ENCODE measurements at places on chromosomes 11 and 22.

GRCh38 chr11:4983841-4984240 lies 10.8 kb upstream of the OR51L1 start:
- DNase-seq: no peak

GRCh38 chr11:1487091-1487850 lies 692 bp upstream of the MOB2 start:
- DNase-seq: no peak

- DNase-seq: no peak
Observed at GRCh38 chr22:35114131-35114980, 48.4 kb downstream of the ISX start.

DNA sequence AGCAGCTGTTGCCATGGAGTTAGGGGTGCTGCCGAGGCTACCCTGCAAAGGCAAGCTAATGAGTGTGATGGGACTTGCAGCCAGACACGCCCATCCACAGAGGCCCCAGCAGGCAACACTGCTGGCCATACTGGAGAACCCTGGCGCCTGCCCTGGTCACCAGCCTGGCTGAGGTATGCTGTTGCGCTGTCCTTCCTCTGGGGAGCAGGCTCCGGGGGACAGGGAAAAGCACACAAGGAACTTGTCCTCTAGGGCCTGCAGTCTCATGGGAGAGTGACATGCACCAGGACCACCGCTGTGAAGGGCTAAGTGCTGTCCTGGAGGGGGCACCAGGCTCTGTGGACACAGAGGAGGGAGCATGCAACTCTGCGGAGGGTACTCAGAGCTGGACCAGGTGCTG lies 35.8 kb downstream of the TOM1 start:
- no peak for DNase-seq

DNA sequence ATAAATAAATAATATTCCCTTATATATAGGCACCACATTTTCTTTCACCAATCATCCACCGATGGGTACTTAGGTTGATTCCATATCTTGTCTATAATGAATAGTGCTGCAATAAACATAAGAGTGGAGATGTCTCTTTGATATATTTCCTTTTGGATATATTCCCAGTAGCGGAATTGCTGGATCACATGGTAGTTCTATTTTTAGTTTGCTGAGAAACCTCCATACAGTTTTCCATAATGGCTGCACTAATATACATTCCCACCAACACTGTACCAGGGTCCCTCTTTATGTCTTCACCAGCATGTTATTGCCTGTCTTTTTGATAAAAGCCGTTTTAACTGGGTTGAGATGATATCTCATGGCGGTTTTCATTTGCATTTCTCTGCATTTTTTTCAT lies 23.6 kb downstream of the PAMR1 start:
- no peak for DNase-seq

DNA sequence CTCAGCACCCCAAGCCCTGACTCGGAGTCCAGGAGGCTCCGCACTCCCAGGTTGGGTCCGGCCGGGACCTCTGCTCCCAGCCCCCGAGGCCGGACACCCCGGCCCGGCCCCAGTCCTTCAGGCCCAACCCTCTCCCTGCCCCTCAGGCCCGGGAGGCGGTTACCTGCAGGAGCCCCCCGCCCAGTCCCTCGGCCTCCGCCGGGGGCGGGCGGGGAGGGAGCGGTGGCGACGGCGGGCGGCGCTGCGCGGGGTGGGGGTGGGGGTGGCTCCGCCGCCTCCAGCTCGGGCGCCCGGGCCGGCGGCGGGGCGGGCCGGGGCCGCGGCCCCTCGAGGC lies 310 bp downstream of the TCF20 start:
- DNase-seq: no peak

DNA sequence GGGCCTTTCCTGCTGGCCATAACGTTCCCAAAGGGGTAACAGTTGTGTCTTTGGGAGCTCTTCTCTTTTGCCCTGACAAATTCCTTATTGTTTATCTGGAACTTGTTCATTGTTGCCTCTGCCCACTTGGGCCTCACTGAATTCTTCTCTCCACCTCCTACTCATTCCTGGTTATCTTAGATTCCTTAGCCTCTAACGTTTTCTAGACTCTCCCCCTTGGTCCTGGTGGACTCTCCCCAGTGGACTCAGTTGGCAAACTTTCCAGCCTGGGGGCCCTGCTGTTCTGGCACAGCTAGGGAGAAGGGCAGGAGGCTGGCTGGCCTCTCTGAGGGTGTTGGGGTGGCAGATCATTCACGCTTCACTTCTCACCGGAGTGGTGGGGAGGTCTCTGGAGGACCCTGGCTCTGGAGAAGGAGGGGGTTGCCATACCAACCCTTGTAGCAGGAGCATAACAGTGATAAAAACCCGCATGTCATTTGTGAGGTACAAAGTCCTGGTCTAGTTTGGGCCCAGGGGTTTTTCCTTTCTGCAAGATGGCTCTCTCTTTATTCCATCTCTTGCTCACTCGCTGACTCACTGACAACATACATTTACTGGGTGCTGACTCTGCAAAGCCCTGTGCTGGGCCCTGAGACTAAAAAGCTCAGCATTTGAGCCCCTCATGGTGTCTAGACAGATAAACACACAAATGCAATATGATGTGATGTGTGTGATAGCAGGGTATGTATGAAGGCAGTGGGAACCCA lies 39.7 kb downstream of the YWHAH start:
- no peak for DNase-seq

DNA sequence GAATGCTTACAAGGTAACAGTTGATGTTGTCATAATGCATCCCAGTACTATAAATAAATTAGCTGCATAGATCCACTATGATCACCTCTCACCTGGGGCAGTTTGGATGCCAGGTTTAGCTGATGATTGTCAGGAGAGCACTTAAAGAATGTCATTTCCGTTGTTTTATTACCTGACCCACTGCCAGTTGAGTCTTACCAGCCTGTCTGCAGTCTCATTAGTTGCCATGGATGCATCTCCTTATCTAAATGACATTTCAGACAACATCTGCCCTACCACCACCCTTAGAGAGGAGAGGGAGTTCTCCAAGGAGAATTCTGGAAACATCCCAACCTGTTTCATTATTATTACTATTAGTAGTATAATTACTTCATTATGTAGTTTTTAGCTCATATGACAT lies 339.1 kb upstream of the API5 start:
- no peak for DNase-seq

GRCh38 chr11:129225190-129225589 lies 33.1 kb upstream of the ARHGAP32 start:
- DNase-seq: no peak

DNA sequence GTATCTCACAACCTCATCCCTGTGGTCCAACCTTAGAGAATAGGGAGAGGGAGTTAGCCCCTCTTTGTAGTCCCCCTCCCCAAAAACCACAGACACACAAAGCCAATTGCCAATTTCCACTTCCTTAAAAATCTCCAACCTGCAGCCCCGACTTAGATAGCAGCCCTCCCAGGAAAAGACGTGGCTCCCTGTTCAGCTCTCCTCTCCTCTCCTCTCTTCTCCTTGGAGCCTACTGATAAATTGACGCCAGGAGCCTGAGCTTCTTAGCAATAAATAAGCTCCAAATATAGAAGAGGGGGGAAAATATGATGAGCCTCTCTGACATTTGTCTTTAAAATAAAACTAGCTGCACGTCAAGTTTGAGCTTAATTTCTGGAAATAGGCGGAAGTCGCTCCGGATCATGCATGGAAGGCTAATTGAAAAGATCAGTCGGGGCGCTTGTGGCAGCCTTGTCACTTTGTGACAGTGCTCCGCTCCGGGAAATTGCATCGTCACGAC lies 7.3 kb downstream of the PAX6 start:
- no peak for DNase-seq

GRCh38 chr22:41305646-41306045 lies 4.3 kb downstream of the ZC3H7B start:
- no peak for DNase-seq

DNA sequence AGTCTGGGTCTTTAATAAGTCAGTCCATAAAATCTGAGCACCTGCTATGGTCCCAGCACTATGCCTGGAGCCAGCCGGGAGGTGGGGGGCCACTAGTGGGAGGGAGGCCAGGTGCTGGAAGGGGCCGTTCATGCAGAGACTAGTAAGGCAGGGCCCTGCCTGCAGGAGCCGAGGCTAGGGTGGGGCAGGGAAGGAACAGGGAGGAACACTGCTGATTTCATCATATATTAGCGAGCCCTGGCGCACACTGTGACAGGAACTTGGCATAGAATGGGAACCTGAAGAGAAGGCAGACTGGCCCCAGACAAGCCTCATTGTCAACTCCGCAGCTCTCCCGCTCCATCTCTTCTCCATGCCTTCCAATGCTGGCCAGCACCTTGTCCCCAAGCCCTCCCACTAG lies 7.1 kb downstream of the VSIG10L2 start:
- DNase-seq: no peak

- DNase-seq: no peak
Observed at GRCh38 chr11:106552694-106553203, 465.5 kb downstream of the GUCY1A2 start.

- no peak for DNase-seq
Observed at GRCh38 chr22:37930270-37930951, 23.0 kb downstream of the C22orf23 start.
